ENCODE measurements at places on chromosomes 6 and 20.

DNA sequence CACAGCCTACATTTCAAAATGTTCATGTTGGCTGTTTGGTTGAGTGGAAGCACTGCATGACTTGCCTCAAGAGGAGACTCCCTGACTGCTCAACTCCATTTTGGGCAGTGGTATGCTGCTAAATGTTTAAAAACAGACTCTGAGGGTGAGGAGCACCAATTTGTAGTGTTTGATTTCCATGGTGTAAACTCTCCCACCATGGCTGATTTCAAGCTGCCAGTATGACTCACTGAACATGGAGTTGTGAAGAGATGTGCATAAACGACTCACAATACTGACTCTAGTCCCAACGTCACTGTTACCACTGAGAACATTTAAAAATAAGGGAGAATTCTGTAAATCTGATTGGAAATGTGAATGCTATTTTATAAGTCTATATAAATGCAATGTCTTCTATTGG, 70.4 kb downstream of the BACH2 start:
- DNase-seq = peak; percentile 70

GRCh38 chr20:41691443-41691842, 73.3 kb upstream of the CHD6 start:
- no peak for DNase-seq

GRCh38 chr6:123316733-123317323, 319.9 kb downstream of the TRDN start:
- DNase-seq = peak; percentile 33

DNA sequence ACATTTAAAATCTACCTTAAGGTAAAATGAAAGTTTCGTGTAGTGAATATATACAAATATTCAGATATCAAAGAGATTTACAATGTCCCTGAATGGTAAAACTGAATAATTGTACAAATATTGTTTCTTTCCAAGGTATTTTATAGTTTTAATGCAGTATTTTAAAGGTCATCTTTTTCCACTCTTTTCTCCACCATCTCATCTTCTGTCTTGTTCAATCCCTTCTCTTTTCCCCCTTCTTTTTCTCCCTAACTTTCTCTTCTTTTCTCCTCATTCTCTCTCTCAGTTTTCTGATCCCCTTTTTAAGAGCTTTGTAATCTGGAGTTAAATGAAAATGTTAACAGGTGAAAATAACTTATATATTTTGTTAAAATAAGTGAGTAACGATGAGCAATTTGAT, 126.9 kb downstream of the ADGRB3 start:
- DNase-seq = no peak

DNA sequence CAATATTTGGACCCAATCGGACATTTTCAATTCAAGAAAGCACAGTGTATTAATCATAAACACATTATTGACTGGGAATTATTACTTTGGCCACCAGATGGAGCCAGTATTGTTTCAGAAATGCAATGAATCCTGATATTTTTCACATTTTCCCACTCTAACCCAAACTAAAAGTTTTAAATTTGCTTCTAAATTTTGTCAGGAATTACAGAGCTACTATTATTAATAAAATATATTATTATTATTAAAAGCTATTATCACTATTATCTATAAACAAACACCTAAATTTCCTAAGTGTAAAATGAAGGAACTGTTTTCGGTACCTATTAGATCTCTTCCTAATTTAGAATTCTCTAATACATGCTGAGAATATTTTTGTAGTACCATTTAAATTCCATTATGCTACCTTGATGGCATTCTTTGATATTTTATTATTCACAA, 245.3 kb downstream of the OGFRL1 start:
- DNase-seq = peak; percentile 54

DNA sequence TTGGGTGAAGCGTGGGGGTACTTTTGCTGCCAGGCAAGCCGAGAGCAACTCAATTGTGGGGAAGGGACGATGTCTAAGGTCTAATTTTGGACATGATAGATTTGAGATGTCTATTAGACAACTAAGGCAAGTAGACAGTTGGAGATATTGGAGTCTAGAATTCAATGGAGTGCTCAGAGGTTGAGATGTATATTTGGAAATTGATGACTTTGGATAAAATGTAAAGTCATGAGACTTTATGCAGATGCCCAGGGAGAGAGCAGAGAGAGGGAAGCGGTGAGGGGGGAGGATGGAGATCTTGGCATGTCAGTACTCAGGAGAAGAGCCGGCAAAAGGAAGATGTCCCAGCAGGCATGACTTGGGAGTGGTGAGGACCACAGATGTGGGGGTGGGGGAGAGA, 6.9 kb downstream of the MYLK2 start:
- no peak for DNase-seq

- DNase-seq = no peak
Observed at GRCh38 chr20:63246490-63247288, 7.6 kb downstream of the NKAIN4 start.

- no peak for DNase-seq
Observed at GRCh38 chr6:32855467-32856174, 1.6 kb downstream of the PSMB9 start.

GRCh38 chr6:144480473-144480872, 195.3 kb downstream of the UTRN start:
- no peak for DNase-seq

- DNase-seq = no peak
Observed at GRCh38 chr20:13118676-13119075, 102.4 kb upstream of the ISM1 start.
